K562 (cell line): ENCODE measurements at places on chromosomes 2 and 18.

DNA sequence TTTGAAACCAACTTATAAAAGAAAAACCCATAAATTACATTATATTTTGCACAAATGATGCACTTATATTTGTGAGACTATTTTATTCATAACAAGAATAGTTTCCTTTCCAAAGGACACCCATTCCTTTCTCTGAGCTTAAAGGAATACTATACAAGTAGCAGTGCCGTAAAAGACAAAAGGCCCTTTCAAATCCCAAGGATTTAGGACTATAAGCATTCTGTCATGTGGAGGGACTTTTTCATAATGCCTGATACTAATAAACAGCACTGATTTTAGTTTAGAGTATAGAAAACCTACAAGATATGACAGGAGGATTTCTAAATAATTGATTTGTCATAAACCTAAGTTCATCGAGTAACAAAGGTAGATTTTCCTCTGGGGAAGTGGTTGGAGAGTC is 1134.2 kb upstream of the ZEB2 start:
- no peak overlapping the region for H3K4me3 ChIP-seq
- no peak for DNase-seq
- no peaks in the 10 kb centered on the region for H3K4me1 ChIP-seq

DNA sequence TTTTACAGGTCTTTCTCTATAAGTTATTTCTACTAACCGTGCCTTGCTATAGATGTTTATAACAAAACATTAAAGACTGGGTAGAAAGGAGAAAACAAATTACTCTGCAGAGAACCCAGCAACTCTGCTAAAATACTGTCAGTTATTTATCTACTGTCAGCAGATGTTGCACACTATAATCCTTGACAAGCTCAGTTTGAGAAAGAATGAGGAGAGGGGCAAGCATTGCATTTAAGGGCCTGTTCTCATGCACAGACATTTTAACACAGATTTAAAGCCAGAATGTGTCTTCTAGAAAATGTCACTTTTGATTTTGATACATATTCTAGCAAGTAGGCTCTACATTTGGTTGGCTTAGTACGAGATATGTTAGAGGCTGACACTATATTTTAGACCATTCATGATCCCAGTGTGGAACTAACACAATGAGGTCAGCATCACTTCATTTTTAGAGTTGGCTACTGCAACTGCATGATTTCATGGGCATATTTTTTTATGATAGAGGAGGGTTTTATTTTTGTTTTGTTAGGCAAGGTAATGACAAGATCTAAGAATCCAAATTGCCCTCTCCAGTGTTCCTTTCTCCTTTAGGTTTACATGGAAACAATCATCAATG is 516.4 kb downstream of the ZEB2 start:
- H3K27ac ChIP-seq, result peak overlapping the region; percentile 19; the same call in 1 of the 3 replicates
- H3K27me3 ChIP-seq, result no peaks in the 10 kb centered on the region
- H3K4me3 ChIP-seq, result no peak overlapping the region
- peaks cover 12% of the 10 kb centered on the region; the same call in 2 of the 3 replicates for H3K4me1 ChIP-seq
- DNase-seq, result peak; percentile 29
- H3K36me3 ChIP-seq, result no peaks in the 10 kb centered on the region

DNA sequence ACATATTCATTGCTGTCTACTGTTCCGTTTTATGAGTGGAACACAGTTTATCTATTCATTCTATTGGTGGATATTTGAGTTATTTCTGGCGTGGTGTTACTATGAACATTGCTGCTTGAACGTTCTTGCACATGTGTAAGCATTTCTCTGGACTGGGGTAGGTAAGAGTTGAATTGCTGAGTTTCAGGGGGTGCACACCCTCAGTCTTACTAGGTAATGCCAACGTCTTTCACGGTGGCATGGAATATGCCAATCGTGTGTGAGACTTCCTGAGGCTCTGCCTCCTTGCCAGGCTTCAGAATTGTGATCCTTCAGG is 56.4 kb upstream of the TXNDC2 start:
- H3K4me3 ChIP-seq, result peak overlapping the region; percentile 14; the same call in 1 of the 2 replicates
- H3K27ac ChIP-seq, result peak overlapping the region; percentile 83
- no peaks in the 10 kb centered on the region for H3K27me3 ChIP-seq
- H3K4me1 ChIP-seq, result peaks cover 61% of the 10 kb centered on the region
- 0 out of 3 replicates have a peak, but pooled peaks cover 5% of the 10 kb centered on the region for H3K36me3 ChIP-seq

GRCh38 chr2:4135765-4136164 is 432.4 kb downstream of the DCDC2C start:
- no peaks in the 10 kb centered on the region for H3K4me1 ChIP-seq
- H3K4me3 ChIP-seq, result no peak overlapping the region
- no peak overlapping the region for H3K27ac ChIP-seq
- DNase-seq, result no peak
- no peaks in the 10 kb centered on the region for H3K27me3 ChIP-seq

DNA sequence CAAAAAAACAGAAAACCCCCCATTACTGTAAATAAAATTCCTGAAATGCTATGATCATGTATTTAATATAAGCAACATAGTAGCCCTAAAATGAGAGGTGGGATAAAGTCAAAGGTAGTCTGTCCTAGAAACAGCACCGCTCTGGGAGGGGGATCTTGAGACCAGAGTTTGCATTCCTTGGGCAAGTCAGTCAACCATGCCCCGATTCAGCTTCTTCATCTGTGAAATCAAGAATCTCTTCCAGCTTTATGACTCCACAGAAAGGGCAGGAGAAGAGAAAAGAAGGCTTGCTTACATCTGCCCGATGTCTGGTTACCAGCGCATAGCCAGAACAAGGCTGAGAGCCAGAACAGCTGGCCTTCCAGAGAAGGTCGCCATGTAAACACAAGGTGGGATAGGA is 2.1 kb upstream of the FBLN7 start:
- H3K4me1 ChIP-seq, result peaks cover 10% of the 10 kb centered on the region
- no peak overlapping the region for H3K4me3 ChIP-seq
- H3K27me3 ChIP-seq, result peaks cover 19% of the 10 kb centered on the region; the same call in 2 of the 3 replicates
- DNase-seq, result no peak

DNA sequence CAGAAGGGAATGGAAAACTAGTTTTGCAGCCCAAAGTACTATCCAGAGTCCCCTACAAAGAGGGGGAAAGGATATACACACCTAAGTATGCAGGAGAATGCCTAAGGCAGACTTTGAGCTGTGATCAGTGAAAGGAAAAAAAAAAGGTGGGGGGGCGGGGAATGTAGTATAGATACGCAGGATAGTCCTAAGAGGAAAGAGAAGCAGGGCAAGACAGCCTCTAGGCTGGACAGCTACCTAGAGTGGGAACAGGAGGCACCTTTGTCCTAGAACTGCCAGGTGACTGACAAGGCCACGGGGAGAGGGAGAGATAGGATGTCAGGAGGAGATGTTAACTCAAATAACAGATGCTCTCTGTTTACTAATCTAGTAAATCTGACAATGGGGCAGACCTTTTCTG is 6.0 kb downstream of the REEP1 start:
- H3K27ac ChIP-seq, result no peak overlapping the region
- H3K36me3 ChIP-seq, result no peaks in the 10 kb centered on the region
- no peak overlapping the region for H3K4me3 ChIP-seq
- no peak for DNase-seq

DNA sequence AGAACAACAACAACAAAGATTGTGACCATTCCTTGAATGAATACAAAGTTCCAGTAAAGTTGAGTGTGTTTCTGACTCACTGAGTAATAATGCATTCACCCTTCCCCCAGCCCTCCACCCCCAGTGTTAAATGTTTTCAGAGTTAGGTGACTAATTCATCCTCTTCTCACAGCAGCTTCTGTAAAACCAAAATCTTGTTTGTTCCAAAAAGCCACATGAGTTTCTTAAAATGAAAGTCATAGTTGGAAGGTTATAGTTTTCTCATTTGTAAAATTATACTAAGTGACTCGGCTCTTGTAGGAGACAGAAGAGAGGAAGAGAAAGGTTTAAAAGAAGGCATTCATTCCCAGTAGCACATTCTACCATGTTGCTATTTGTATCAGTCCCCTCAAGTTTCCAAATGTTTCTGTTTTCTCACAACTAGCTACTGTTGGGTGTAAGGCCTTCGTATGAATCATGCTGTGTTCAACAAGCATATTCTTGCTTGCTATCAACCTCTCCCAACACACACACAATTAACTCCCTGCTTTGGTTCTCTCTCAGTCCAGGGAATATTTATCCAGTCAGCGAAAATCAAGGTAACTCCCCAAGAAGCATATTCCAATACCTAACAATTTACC is 75.3 kb downstream of the MBD2 start:
- peaks cover under 1% of the 10 kb centered on the region; the same call in 1 of the 3 replicates for H3K36me3 ChIP-seq
- peak overlapping the region; percentile 42; the same call in 2 of the 3 replicates for H3K27ac ChIP-seq
- DNase-seq, result peak; percentile 24
- H3K27me3 ChIP-seq, result no peaks in the 10 kb centered on the region
- H3K4me1 ChIP-seq, result 0 out of 3 replicates have a peak, but pooled peaks cover 4% of the 10 kb centered on the region

DNA sequence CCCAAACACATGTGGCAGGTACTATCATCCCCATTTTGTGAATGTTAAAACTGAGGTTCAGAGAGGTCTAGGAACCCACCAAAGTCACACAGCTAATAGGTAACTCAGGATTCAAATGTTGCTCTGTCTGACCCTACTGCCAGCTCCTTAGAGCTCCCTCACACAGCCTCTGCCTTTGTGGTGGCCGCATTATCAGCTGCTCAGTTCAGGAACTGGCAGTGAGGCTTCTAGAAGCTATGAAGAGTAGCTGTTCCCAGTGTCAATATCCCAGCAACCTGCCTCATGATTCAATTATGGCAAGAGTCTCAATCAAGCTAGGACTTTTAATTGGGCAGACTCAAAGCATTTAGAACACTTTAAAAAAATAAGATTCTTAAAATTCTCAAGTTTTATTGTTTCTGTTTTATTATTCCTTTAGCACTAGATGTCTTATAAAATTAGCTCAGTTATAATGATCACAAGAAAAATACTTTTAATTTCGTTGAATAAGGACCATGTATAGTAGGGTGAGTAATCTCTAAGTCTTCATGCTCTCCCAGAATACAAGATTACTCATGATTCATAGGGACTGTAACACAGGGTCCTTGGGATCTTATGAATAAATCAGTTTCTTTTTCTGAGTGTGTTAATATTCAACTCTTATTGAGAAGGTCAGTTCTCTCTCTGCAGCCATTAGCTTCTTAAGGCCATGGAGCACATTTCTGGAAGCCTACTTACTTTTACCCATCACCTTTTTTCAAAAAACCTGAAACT is 342.7 kb downstream of the RND3 start:
- no peaks in the 10 kb centered on the region for H3K4me1 ChIP-seq
- no peak for DNase-seq
- H3K36me3 ChIP-seq, result no peaks in the 10 kb centered on the region
- no peaks in the 10 kb centered on the region for H3K27me3 ChIP-seq
- no peak overlapping the region for H3K4me3 ChIP-seq

DNA sequence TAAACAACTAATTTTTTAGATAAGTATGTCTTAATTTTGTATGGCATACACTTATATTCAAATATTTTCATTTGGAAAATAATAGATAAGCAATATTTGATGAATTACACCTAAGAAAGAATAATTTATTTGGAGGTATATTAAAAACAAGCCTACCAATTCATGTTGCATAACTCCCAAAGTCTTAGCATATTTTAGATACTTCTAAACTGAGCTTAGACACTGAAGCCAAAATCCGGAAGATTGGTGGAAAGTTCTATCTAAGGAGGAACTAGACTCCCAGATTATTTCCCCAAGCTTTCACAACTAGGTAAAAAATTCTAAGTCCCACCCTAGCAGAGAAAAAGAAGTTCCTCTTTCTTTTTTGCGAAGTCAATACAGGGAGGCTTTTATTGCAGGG is 221.0 kb upstream of the MMADHC start:
- no peak overlapping the region for H3K27ac ChIP-seq
- H3K27me3 ChIP-seq, result no peaks in the 10 kb centered on the region
- H3K36me3 ChIP-seq, result no peaks in the 10 kb centered on the region
- no peak overlapping the region for H3K4me3 ChIP-seq

- no peak for DNase-seq
- H3K4me1 ChIP-seq, result no peaks in the 10 kb centered on the region
- H3K27ac ChIP-seq, result no peak overlapping the region
- H3K4me3 ChIP-seq, result no peak overlapping the region
These were observed 71.3 kb downstream of the SLC25A12 start for GRCh38 chr2:171822525-171823322.

GRCh38 chr2:152062125-152063091 is 36.4 kb downstream of the CACNB4 start:
- no peaks in the 10 kb centered on the region for H3K36me3 ChIP-seq
- no peak overlapping the region for H3K27ac ChIP-seq
- no peaks in the 10 kb centered on the region for H3K27me3 ChIP-seq
- DNase-seq, result no peak
- H3K4me3 ChIP-seq, result no peak overlapping the region

DNA sequence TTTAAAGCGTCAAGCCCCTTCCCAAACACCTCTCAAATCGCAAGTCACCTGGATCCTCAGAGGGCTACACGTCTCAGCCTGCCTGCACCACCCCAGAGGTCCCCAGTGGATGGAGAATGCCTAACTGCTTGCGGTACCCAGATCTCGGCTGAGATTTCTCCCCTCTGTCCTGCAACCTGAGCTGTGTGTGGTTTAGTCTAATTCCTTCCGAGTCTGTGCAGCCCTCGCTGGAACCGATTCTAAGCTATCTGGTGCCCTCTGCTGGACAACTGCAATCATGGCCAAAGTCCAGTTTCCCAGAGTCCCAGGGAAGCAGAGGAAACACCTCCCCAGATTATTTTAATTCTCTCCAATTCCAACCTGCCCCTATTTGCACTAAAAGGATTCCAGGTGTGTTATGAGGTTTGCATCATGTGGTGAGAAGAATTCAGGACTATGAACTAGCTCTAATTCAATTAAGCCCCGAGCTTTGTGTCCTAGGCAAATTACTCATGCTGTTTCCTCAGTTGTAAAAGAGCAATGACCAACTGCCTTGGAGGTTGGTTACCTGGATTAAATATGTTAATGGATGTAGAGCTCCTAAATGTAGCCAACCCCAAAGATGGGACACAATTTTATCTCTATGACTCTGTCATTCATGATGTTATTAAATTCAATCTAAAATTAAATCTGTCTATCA is 276.1 kb upstream of the NCKAP5 start:
- no peak overlapping the region for H3K4me3 ChIP-seq
- H3K27ac ChIP-seq, result no peak overlapping the region
- peak; percentile 74 for DNase-seq
- no peaks in the 10 kb centered on the region for H3K4me1 ChIP-seq

DNA sequence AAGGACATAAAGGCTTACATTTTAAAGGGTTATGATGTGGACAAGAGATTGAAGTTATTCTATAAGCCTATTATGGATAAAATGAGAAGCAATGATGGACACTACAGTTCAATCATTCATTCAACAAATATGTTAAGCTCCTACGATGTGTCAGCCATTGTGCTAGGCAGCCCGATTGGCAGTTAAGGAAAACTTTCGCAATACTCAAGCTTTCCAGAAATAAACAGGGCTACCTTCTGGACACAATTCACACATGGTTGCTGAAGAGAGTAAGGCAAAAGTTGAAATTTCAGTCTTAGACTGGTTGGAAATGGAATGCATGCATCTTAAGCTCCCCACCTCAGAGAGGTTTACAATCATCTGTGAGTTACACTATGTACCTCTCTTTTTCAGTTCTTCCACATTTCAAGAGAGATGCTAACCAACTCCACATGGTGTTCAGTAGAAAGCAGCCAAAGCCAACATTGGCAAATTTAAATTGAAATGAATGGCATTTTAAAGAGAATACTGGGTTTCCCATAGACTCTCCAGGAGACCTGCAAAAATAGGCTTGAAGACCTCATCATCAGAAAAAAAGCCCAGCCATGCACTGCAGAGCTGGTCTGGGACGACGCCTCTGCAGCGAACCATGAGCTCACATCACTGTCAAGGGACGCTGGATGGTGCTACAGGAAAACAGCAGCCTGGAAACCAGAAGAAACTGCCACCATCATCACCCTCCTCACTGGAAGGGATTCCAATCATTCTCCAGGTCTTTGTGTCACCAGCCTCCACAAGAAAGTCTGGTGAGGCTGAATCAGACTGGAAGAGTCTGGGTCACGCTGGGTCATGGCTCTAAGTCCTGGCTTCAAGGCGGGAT is 276.3 kb downstream of the AFF3 start:
- no peak overlapping the region for H3K4me3 ChIP-seq
- H3K27me3 ChIP-seq, result peaks cover 4% of the 10 kb centered on the region; the same call in 1 of the 3 replicates
- H3K27ac ChIP-seq, result no peak overlapping the region
